Foreskin fibroblast (primary cell): ENCODE measurements at places on chromosomes 1 and 21.

GRCh38 chr1:193014400-193014799 is 44.8 kb downstream of the UCHL5 start:
- DNase-seq = peak; percentile 16

GRCh38 chr1:34977858-34978257 is 7.3 kb downstream of the TMEM35B start:
- peak; percentile 21 for DNase-seq

DNA sequence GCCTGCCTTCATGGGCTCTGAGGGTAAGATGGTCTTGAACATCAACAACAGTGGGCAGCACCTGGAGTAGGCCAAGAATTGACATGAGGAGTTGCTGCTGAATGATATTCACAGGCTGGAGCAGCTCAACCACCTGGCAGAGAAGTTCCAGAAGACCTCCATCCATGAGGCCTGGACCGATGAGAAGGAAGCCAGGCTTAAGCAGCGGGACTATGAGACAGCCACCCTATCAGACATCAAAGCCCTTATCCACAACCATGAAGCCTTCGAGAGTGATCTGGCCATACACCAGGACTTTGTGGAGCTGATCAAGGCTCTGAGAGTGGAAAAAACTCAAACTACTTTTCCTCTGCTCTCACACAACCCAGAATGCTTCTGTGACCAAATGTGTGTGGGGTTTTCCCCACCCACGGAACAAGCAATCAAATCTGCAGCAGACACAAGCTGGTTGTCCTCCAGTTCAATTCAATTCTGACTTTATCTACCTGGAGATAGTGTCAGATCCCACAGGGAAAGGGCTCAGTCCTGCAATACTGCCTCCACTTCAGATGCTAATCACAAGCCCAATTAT is 12.1 kb upstream of the EPHA10 start:
- no peak for DNase-seq

- no peak for DNase-seq
These were observed 88.3 kb downstream of the KCNJ6 start for GRCh38 chr21:37827913-37828312.

DNA sequence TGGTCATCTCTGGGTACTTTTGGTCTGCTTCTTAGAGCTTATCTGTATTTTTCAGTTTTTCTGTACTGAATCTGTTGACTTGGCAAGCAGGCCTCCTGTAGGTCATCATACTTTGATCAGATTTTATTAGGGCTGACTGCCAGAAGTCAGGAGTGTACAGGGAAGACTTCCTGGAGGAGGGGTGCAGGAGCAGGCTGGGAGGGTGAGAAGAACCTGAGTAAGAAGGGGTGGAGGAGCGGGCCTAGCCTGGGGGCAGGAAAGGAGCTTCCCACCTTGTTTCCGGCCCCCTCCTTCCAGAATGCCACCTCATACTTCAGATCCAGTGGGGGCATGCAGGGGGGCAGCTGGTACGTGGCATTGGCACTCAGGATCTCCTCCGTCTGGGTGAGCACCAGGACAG is 18.3 kb upstream of the IL22RA1 start:
- DNase-seq = no peak

- DNase-seq = no peak
These were observed 31.8 kb downstream of the CLIC6 start for GRCh38 chr21:34700605-34701004.
